ENCODE measurements at places on chromosomes 5 and 9.

- no peak for DNase-seq
Observed at GRCh38 chr5:111068213-111068612, 3.3 kb upstream of the TSLP start.

- DNase-seq, result no peak
Observed at GRCh38 chr9:68533678-68534077, 7.0 kb downstream of the TMEM252 start.

GRCh38 chr5:150774145-150774544 lies 4.4 kb upstream of the SMIM3 start:
- DNase-seq, result no peak

GRCh38 chr5:149990518-149991376 lies 9.7 kb downstream of the TIGD6 start:
- no peak for DNase-seq

DNA sequence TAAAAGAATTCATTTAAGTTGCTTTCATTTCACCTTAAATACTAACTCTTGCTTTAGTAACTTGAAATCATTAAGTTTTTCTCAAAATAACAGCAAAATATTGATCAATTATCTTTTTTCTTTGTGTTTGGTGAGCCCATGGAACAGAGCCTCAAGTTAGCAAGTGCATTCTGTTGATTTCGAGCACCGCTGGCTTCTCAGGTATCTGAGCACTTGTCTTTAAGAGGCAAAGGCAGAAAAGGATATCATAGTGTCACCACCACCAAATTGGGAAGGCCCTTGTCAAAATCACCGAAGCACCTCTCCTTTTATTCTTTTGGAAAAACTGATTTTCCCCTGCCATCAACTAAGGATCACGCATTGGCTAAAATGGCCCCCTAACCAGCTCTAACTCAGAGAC lies 17.1 kb upstream of the CTNNAL1 start:
- DNase-seq, result no peak

- no peak for DNase-seq
Observed at GRCh38 chr5:15768936-15769335, 269.0 kb downstream of the FBXL7 start.

DNA sequence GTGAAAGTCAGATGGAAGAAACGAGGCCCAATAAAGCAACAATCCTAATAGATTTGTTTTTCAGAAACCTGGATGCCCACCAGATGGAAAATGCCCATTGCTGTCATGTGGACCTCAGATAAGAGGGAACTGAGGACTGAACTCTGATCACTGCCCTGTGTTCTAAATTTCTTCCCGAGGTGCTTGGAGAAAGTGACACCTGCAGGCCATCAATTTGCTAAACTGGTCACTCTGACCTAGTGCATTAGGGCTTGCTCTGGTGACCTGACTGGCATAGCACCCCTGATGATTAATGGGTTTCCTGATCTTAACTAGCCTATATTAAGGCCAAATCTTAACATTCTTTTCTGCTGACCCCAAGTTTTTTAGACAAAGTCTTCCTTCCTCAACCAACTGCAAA lies 32.4 kb upstream of the VDAC1 start:
- no peak for DNase-seq

DNA sequence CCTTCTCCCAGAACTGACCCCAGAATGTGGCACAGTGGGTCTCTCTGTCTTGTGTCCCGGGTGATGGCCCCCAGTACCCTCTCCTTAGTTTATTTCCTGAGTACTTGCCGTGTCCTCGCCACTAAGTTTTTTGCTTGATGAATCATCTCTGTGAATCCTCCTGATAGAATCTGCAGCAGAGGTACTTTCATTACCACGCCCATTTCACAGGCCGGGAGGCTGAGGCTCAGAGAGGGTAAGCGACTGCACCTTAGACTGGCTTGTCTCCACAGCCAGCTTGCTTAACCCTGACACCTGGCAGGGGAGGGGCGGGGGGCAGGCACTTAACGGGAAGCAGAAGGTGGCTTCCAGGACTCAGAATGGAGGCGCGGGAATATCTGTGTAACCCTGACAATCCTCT lies 7.9 kb upstream of the IER5L start:
- DNase-seq, result no peak

- peak; percentile 34 for DNase-seq
Observed at GRCh38 chr9:124215368-124215910, 42.3 kb upstream of the NEK6 start.

DNA sequence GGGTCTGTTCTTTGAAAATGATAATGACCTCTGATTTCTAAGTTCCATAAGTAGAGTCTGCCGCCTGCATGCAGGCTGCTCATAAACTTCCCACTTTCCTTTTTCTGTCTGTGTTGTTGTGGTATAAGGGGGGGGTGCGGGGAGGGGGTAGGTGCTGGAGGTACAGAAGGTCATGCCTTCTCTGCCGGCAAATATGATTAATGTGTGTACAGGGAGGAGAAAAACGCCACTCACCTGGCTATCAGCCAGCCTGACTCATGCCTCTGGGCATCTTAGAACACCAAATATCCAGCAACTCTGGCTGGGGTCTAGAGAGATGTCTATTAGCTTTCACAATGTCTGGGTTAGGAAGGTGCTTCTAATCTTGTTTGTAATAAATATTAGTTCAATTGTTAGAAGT lies 128.3 kb downstream of the EFNA5 start:
- no peak for DNase-seq

DNA sequence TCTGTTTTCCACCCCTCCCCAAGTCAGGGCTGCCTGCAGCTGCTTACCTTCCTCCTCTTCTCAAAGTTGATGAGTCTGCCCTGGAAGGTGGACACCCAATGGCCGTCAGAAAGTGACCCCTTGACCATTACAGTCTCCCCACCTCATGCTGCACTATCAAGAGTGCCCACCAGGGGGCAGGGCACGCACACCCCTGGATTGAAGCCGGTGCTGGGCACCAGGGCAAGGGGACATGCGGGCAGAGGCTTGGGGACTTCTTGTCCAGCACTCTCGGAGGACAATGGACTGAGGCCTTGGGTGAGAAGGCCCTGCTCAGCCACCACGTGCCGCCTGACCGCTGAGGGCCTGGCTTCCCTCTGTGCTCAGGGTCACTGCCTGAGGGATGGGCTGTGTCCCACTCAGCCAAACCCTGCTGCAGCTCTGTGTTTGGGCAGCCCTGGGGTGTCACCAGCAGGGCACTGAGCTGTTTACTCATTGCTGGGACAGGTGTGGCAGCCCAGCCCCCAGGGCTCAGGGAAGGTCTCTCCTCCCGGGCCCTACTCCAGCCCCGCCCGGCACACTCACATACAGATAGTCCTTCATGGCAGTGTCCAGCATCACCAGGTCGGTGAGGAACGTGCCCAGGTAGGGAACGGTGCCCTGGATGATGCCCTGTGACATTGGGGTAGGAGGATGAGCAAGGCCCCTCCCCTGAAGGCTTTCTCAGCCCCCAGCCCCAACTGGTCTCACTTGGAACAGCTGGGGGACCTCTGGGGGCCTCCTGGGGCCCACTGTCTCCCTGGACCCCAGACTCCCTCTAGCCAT lies 17.7 kb downstream of the RALGDS start:
- no peak for DNase-seq

GRCh38 chr9:114588210-114588609 lies 641 bp downstream of the ATP6V1G1 start:
- DNase-seq, result no peak

DNA sequence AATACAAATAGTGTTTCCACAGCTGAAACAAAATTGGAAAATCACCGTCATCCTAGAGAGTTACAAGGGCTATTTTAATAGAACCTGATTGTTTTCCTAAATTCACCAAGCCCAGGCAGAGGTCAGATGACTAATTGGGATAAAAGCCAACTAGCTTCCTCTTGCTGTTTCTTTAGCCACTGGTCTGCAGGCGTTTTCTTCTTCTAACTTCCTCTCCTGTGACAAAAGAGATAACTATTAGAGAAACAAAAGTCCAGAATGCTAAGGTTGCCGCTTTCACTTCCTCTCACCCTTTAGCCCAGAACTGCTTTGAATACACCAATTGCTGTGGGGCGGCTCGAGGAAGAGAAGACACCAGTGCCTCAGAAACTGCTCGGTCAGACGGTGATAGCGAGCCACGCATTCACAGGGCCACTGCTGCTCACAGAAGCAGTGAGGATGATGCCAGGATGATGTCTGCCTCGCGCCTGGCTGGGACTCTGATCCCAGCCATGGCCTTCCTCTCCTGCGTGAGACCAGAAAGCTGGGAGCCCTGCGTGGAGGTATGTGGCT lies at the start of gene TLR4:
Gene TLR4 (plus strand): TSS at position 380 of the 552 bp plus-strand sequence. CDS start 70 bp downstream, at position 450.
- DNase-seq, result no peak

GRCh38 chr5:179451114-179451827 lies 99.1 kb upstream of the RUFY1 start:
- no peak for DNase-seq

- DNase-seq, result no peak
Observed at GRCh38 chr9:136942112-136942880, 2.2 kb downstream of the FBXW5 start.

GRCh38 chr5:55768279-55768678 lies 30.4 kb downstream of the DDX4 start:
- no peak for DNase-seq

DNA sequence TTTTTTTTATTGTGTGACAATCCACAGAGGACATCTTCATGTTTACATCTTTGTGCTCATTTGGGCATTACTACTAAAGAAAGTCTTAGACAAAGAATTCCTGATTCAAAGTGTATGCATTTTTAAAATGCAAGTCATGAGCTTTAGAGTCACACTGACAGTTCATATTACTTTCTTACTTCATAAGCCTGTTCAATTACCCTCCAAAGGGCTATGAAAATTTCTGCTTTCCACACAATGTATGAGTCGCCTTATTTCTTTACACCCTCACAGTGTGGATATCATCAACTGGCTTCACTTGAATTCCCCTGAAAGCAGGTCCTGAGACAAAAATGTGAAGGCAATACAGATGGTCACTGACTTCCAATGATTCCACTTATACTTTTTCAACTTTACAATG lies 280.4 kb upstream of the PTGER4 start:
- no peak for DNase-seq

DNA sequence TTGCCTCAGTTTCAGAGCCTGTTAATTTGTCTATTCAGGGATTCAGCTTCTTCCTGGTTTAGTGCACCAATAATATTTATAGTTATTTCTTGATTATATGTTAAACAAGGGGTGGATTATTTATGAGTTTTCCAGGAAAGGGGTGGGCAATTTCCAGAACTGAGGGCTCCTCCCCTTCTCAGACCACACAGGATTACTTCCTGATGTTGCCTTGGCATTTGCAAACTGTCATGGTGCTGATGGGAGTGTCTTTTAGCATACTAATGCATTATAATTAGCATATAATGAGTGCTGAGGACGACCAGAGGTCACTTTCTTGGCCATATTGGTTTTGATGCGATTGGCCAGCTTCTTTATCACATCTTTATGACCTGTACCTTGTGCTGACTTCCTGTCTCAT lies 6.2 kb upstream of the DTWD2 start:
- DNase-seq, result no peak

DNA sequence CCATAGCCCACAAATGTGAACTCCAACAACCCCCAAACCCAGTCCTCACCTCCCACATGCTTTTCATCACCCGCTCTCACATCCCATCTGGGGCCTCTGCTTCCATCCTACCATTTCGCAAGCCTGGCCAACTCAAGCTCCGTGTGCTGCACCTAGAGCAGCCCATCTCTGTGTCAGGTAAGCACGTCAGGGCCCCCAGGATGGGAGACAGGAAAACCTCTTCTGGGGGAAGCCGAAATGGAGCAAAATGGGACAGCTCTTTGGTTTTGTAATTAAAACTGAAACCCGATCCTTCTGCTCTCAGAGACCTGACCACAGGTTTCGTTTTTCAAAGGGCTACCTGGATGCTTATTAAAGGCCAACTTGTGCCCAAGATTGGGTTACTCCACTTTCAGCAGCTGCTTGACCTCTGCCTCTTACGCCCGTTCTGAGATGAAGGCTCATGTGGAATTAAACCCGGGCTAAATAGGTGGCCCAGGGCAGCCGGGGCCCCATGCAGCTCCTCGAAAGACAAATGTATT lies 287.7 kb downstream of the SLIT3 start:
- no peak for DNase-seq

GRCh38 chr9:110509792-110510191 lies 69.7 kb downstream of the SVEP1 start:
- no peak for DNase-seq

DNA sequence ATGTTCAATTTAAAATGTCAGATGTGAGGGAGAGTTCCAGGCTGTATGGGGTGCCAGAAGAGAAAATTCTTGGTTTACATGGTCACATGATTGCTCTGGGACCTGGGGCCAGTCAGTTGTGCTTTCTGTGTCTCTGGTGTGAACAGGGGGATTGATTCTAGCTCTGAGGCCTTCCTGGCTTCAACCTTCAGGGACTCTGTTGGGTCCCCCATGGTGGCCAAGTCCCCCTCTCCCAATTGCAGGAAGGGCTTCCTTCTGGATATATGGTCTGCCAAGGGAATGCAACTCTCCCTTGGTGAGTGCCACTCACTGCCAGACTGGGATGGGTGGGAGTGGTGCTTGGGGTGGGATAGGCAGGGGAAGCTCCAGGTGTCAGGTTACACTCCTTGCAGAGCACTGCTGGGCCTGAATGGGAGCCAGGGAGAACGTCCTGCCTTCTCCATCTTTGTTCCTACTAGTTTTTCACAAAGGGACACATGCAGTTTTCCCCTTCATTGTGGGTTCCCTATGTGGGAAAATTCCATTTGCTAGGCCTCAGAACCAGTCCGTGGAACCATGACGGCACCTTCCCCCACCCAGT lies 153.2 kb downstream of the MELK start:
- DNase-seq, result no peak

DNA sequence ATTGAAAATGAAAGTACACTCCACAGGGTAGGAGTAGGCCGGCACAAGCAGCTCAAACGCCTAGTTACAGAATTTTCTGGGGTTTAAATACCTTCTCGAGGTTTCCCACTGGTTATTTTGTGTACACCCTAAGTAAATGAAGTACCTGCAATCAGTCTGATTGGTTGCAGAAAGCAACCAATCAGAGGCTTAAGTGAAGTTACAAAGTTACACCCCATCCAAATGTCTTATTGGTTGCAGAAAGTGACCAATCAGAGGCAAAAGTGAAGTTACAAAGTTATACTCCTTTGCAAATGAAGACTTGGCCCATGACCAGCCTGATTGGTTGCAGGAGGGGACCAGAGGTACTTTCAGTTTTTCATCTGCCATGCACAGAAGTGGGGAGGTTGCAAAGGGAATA lies 33.2 kb upstream of the ERAP2 start:
- no peak for DNase-seq

DNA sequence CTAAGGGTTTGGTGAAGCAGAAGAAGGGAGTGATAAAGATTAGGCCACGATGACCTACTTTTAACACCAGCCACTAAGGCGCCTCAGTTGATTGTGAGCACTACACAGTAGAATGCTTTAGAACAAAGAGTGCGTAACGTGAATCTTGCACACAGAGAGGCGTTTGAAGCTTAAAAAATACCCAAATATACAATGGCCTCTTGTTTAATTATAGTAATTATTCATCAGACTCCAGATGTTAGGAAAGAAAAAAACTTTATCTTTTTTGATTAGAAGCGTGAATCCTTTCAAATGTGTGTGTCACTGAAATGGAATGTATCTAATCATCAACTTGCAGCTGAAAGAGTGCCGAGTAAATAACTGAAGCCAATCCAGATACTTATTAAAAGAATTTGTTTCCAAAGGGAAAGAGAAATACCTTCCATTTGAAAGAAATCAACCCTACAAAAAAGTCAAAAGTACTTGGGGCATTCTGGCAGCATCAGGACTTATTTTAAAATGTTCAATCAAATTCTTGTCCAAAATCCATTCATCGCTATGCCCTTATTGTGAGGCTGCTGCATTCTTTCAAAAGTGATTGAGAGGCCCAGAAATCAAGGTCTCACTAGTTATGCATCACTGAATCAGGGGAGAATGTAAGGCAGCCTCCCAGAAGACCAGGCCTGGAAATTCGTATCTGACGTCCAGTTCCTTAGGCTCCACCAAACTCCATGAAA lies 337.5 kb downstream of the ZNF608 start:
- DNase-seq, result no peak
